Stimulated activated CD4-positive, alpha-beta T cell treated with anti-CD3 and anti-CD28 coated beads, Interleukin-15, amount 100 ng/mL, for 1 hour (primary cell): ENCODE measurements at places on chromosomes 11 and 22.

DNA sequence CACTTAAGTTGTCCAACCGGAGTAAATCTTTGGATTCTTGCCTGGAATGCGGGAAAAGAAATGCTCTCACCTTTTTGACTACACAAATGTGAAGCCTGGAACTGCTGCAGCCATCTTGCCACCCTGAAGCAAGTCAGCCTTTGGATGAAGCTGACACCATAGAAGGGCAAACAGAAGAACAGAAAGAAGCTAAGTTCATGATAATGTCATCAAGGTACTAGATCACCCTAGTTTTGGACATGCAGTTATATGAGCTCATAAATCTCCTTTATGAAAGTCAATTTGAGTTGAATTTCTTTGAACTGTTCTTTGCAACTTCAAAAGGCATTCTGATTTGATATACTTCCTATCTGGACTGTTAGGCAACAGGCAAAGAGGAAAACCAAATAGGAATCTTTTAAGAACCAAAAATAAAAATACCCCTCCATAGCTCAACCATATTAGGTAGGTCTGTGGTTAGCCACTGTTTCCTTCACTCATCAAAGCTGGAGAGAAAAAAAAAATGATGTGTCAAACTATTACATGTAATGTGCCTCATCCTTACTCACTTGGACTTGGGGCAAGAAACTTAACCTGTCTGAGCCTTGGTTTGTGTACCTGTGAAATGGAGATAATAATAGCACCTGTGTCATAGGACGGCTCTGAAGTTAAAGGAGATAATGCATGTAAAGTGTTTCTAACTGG lies 91.9 kb downstream of the WT1 start:
- no peak for DNase-seq

GRCh38 chr11:71133946-71134345 lies 118.4 kb downstream of the SHANK2 start:
- DNase-seq: no peak

DNA sequence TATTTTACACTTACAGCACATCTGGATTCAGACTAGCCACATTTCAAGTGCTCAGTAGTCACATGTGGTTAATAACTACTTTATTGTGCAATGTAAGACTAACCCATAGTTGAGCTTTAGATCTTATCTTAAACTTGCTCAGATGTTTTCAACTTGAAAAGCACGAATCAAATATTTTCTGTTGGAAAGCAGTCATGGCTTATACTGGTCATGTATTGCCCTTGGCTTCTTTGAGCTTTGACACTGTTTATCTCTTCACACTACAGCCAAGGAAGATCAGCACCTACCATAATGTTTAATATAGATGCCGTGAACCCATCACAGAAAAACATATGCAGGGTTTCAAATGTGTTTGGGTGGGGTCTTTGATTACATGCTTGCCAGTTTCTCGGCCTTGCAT lies 4.4 kb downstream of the RBX1 start:
- no peak for DNase-seq

- no peak for DNase-seq
Observed at GRCh38 chr22:32617271-32617670, 142.7 kb downstream of the FBXO7 start.

- DNase-seq: no peak
Observed at GRCh38 chr11:30049214-30049613, 32.4 kb upstream of the KCNA4 start.

DNA sequence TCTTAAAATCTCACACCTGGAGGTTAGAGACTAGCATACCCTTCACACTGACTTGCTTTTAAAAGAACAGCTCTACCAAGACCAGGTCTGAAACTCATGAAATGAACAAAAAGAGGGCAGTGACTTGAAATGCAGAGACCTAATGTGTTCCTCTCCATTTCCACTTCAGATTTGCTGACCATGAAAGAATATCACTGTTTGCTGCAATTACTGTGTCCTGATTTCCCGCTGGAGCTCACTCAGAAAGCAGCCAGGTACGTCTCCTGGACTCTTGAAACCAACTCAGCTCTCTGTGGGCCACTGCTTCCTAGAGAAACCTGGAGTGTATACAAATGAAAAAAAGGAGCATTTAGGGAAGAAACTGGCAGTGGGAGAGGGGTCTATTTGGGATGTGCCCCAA lies 39.2 kb downstream of the ARFGAP2 start:
- DNase-seq: no peak

- no peak for DNase-seq
Observed at GRCh38 chr11:131790586-131790985, 420.2 kb downstream of the NTM start.

DNA sequence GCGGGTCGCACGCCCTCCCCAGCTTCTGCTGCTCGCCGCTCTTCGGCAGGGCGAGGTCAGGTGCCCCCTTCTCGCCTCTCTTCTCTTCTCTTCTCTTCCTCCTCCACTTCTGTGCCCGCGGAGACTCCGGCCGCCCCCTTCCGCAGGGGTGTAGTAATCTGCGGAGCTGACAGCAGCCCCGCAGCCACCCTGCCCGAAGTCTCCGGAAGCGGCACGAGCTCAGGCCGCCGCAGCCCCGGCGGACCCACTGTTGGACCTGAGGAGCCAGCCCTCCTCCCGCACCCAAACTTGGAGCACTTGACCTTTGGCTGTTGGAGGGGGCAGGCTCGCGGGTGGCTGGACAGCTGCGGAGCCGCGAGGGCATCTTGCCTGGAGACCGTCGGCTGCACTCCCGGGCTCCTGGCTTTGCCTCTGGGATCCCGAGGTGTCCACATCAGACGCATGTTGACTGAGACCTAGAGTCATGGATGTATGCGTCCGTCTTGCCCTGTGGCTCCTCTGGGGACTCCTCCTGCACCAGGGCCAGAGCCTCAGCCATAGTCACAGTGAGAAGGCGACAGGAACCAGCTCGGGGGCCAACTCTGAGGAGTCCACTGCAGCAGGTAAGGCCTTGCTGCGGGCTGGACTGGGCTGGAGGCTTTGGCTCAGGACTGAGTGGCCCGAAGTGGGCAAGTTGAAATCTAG lies 486 bp downstream of the STIM1 start:
- DNase-seq: no peak

- no peak for DNase-seq
Observed at GRCh38 chr11:23100726-23101125, 240.5 kb upstream of the CCDC179 start.

- no peak for DNase-seq
Observed at GRCh38 chr11:85903406-85903805, 48.2 kb downstream of the CCDC83 start.
